Stimulated activated CD4-positive, alpha-beta T cell treated with anti-CD3 and anti-CD28 coated beads, TNF-alpha, amount 100 ng/mL, for 4 hours (primary cell): ENCODE measurements at places on chromosomes 7 and 10.

DNA sequence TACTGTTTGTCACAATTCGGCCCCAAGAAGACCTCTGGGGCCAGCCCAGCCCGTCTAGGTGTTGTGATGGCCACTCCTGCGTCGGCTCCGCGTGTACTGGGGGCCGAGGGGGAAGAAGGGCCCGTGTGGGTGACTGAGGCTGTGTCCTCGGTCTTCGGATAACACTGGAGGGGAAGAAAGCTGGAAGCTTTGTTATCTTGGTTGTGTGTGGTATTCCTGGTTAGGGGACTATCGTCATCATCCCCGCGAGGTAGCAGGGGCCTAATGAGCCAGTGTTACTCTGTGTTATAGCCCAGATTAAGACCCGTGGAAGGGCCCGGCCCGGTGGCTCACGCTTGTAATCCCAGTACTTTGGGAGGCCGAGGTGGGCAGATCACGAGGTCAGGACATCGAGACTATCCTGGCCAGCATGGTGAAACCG, 854 bp downstream of the MTG1 start:
- DNase-seq = no peak

GRCh38 chr10:24825551-24825950, 101.9 kb upstream of the ARHGAP21 start:
- DNase-seq = no peak

GRCh38 chr10:77841711-77842375, 84.7 kb downstream of the DLG5 start:
- no peak for DNase-seq

- no peak for DNase-seq
Measured at GRCh38 chr7:1323178-1324027, 90.7 kb downstream of the UNCX start.

DNA sequence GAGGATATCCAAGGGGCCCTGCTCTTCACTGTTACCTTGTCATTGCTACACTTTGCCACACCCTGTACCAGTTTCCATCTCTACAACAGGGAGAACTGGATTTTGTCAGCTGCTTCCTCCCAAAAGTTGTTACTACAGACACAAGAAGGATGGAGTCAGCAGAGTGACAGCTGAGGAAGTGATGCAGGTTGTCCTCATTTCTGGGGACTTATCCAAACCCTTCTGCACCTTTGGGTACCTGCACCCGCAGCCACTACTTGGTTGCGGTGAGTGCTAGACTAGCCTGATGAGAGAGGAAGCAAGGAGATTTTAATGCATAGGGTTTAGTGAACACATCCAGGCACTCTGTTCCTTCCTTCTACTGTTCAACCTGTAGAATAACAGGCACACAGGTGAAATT, 281.0 kb downstream of the RPS24 start:
- no peak for DNase-seq

GRCh38 chr10:18399158-18399557, 252.2 kb downstream of the NSUN6 start:
- DNase-seq = no peak
